ENCODE measurements at places on chromosomes 11 and 22.

DNA sequence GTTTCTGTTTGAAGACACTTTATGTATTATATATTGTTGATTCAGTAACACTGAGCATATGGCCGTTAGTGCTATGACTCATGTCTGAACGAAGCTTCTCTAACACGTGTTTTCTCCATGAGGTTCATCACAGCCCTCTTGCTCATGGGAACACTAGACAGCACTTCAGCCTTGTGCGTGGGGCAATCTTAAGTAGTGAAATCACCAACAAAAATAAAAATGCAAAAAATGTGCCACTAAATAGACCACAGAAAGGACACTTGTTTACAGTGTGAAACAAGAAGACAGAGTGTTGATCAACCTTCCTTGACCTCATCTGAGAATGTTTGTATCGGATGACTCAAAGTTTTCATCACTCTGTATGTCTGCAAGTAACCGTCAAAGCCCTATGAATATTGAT lies 94.5 kb downstream of the FDX1 start:
- DNase-seq = peak; percentile 19

GRCh38 chr11:102883141-102883540 lies 8.4 kb upstream of the MMP12 start:
- no peak for DNase-seq

- DNase-seq = no peak
Measured at GRCh38 chr11:1283091-1283511, 26.3 kb downstream of the TOLLIP start.

- no peak for DNase-seq
Measured at GRCh38 chr11:15222777-15223176, 108.1 kb downstream of the INSC start.

GRCh38 chr11:876545-876944 lies 33.9 kb downstream of the TSPAN4 start:
- DNase-seq = no peak

DNA sequence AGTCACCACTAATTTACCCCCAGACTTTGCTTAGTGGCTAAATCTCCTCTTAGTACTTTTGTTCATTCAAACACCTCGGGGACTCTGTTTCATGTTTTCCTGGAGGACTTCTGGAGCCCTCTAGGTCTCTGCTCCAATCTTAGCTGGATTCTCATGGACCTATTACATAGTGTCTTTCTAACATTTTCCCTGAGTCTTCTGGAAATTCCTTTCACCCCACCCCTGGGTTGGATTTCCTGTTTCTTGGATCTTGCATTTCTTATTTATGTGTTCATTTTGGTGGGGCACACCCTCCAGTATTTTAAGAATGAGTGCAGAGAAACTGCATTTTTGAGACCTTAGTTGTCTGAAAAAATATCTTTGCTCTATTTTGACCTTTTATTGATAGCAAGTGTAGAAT lies 220.1 kb downstream of the BLID start:
- DNase-seq = peak; percentile 76

DNA sequence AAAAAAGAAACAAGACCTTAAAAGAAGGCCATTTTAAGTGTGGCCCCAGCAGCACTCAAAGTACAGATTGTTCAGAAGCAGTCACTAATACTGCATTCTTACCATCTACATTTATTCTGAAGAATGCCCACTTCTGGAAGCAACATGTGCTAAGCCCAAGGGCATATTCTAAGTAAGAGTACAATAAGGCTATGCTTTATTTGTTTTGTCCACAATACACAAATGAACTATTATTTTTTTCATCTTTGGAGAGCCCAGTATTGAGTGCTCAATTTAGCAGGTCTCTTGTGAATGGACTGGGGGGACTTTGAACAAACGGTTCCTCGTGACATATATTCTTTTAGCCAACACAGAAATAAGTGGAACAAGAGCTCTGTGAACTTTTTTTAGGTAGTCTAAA lies 191.4 kb upstream of the CHORDC1 start:
- no peak for DNase-seq

DNA sequence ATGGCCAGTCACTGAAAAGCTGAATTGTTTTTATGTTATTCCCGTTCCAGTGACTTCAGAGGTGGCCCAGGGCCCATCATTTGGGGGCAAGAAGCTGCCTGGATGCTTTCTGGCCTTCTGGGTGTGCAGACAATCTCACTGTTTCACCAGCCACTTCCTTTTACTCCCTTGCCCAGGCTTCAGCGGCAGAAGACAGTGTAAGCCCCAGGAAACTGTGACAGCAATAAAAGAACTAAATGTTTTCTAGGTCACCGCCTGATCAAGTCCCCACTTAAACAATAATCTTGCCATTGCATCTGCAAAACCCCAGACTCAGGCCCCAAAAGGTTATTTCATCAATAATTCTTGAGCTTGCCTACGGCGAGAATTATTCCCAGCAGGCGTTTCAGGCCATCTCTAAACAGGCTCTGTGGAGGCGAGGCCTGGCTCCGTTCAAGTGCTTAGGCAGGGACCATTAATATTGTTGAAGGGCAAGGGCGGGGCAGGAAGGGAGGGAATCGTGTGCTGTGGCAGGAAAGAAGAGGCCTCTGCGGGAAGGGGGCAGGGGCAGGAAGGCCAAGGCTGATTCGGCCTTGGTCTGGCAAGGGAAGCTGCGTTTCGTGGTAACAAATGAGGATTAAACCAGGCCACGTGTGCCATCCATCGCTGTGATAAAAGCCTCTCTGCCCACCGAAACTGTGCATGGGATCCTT lies 252.3 kb downstream of the KIRREL3 start:
- no peak for DNase-seq

GRCh38 chr11:14585438-14585837 lies 58.2 kb upstream of the PDE3B start:
- DNase-seq = no peak

GRCh38 chr11:90639461-90639993 lies 416.7 kb upstream of the CHORDC1 start:
- no peak for DNase-seq

- DNase-seq = no peak
Measured at GRCh38 chr22:40714499-40715337, 35.4 kb downstream of the MCHR1 start.

DNA sequence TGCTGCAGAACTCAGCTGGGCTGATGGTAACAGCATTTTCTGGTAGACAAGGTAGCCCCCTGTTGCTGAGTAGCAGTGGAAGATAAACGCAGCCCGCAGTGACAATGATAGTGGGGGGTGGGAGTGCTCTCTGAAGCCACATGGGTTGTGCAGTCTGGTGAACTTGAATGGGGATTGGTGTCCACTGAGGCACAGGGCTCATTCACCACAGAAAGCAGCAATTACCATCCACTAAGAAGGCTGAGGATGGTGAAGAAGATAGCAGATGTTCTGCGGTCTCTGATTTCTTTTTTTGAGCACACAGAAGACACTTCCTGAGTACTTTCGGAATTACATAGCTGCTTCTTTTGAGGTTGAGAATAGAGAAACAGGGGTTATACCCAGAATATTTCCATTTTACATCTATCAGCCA lies 150.3 kb downstream of the LRRC4C start:
- no peak for DNase-seq

DNA sequence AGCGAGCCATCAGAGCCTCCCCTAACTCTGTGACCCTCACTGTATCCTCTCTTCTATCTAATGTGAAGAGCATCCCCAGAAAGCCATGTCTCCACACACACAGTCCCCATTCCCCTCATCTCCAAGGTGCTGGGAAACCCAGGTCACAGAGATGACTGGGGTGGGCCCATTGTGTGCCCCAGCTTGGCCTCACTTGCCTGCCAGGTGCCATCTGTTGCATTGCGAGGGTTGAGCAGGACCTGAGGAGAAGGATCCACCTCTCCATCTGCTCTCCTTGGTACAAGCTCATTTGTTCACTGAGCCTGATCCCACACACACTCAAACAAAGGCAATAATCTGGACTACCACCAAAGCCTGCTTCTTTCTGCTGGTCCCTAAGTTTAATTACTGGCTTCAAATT lies 118.8 kb downstream of the SPATA19 start:
- no peak for DNase-seq

DNA sequence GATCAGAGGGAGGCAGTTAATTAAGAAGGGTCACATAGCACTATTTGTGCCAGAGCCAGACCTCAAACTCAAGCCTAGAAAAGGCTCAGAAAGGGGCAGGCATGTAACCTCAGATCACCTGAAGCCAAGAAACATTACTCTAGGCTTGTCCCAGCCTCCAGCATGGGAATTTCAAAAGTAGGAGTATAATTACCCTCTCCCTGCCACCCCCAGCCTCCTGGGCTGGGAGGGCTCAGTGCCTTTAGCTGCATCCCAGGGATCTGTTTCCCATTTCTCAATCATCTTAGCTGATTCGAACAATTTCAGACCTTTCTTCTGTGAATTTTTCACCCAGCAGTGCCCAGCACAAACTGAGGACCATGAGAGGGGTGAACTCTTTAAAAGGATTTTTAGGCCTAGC lies 33.1 kb upstream of the LRRC10B start:
- DNase-seq = no peak

GRCh38 chr11:126704096-126704495 lies 296.5 kb downstream of the KIRREL3 start:
- DNase-seq = no peak

GRCh38 chr22:23938328-23939016 lies 22.5 kb downstream of the GSTT2B start:
- DNase-seq = no peak

GRCh38 chr22:43895986-43896645 lies 4.3 kb upstream of the PNPLA5 start:
- no peak for DNase-seq

GRCh38 chr11:132373405-132374143 lies 1003.2 kb downstream of the NTM start:
- DNase-seq = no peak

DNA sequence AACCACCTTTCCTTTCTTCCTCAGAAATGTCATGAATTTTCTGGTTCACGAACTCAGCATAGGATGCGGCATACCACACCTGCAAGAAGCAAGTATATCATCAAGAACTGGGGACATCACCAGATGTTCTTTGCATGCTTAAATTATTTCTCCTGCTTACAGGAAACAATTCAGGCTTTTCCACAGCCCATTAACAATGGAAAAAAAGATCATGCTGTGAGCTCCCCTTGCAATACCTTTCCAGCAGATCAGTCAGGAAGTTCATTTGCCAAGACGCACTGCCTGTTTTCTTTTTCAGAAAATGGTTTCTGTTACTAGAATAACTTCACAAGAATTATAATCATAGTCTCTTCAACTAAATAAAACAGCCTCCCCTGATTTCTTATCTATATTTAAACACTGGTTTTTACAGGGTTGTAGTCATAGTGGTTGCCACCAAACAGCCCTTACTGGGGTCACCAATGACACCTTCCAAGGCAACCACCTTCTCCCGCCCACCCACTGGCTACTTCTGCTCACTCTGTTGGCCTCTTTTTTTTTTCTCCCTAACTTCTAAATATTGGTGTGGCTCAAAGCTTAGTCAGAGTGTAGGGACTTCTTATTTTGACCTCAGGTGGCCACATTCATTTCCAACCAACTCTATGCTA lies 42.3 kb upstream of the NFRKB start:
- DNase-seq = no peak

GRCh38 chr11:49208006-49208721 lies at the start of gene FOLH1:
FOLH1 (minus strand) TSS chr11:49208602; CDS start chr11:49208409, 193 bp downstream.
- DNase-seq = no peak

GRCh38 chr22:49948116-49948957 lies 12.2 kb upstream of the PIM3 start:
- no peak for DNase-seq

DNA sequence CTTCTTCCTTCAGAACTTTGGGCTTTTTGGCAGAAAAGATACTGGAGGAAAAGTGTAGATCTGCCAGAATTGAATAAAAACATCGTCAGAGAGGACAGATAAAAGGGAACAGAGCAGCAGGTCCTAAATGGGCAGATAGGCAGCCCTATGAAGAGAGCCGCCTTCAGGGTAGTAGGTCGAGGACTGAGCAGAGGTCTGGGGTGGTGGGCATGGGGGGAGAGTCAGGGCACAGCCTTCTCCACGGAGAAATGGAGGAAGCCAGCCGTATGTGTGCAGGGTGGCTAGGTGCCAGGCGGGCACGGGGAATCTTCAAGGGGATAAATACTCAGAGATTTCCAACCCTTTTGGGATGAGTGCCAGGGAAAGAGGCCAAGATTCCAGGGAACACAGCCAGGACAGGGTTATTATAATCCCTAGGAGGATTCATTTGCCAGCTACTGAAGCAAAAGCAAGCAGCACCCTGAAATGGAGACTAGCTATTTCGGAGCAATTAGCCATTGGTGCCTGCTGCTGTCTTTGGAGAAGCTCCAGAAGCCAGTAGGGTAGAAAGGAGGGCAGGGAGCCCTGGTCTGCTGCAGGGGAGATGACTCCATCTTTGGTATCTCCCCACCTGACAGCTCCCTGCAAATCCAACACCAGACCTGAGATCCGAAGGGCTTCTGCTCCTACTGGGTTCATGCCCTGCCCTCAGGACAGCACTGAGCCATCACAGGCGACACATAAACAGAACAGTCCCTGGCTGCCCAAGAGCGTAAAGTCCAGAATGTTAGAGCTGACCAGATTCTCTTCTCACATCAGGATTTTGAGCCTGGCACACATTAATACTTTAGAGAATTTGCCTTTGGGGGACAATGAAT lies 174.5 kb upstream of the NTM start:
- no peak for DNase-seq

- DNase-seq = no peak
Measured at GRCh38 chr11:58525037-58525614, 17.2 kb upstream of the OR5B21 start.

GRCh38 chr22:36773935-36774334 lies 2.0 kb downstream of the IFT27 start:
- no peak for DNase-seq

DNA sequence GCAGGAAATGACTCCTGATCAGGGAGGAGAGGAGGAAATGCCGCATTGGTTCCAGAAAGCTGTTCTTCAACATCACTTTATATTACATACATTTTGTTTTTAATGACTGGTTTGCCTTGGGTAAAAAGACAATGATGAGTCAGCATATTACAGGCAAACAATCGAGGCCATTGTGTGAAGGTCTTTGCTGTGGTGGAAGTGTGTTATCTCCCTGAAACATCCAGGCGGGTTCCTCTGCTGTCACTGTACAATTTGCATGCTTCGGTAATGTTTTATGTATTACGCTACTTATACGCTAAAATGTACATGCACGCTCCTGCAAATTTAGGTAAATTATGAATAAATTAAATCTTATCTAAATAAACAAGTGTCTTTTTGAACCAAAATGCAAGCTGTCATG lies 161.1 kb downstream of the KIRREL3 start:
- DNase-seq = no peak

GRCh38 chr11:107836851-107837250 lies 21.7 kb downstream of the SLC35F2 start:
- no peak for DNase-seq

DNA sequence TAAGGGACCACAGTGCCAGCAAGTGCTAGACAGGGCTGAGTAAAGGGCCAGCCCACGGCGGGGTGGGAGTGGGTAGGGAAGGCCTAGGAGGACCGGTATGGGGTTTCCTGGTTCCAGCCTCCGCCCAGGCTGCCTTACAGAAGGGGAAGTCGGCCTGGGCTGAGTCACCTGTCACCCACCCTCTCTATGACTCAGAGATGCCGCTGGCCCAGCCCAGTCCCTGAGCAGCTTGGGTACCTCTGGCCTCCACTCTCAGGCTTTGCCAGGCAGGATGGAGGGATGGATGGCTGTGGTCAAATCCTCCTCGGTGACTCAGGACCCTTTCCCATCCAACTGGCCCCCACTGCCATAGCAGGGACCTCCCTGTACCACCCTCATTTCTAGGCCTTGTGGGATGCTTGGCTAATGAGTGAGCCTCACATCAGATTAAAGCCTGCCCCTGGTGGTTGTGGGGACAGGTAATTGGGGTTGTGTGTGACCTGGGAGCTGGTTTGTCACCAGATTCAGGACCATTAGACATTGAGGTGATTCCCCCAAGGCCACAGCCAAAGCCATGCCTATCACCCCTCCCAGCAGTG lies 13.9 kb downstream of the SLC35E4 start:
- peak; percentile 77 for DNase-seq
